NCI-H1436 treated with DMSO at 0.1 percent for 48 hours (cell line): ENCODE measurements at places on chromosomes 2 and 18.

- DNase-seq: no peak
Measured at GRCh38 chr18:12907258-12907925, 23.4 kb upstream of the PTPN2 start.

GRCh38 chr2:44441200-44441599 is 79.5 kb downstream of the CAMKMT start:
- no peak for DNase-seq

- DNase-seq: no peak
Measured at GRCh38 chr2:216217904-216218260, 108.7 kb downstream of the XRCC5 start.

GRCh38 chr18:2207294-2207693 is 364.0 kb downstream of the METTL4 start:
- no peak for DNase-seq

DNA sequence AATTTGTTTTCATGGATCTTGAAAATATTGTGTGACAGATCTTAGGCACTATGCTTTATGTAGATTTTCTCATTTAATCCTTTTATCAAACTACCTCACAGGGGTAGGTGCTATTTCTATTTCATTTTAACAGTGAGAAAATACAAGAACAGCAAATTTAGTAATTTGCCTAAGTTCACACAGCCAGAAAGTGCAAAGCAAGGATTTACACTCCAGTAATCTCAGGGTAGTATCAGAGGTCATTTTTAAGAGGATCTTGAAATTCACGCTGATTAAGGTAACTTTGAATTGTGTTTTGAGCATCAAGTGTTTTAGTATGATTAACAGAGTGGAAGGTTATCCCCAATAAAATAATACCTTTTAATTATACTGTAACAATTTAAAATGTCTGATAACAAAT is 10.1 kb upstream of the KCNJ3 start:
- DNase-seq: no peak

- DNase-seq: no peak
Measured at GRCh38 chr18:22711192-22711685, 221.9 kb upstream of the RBBP8 start.

GRCh38 chr2:239005586-239005985 is 157.7 kb downstream of the TWIST2 start:
- no peak for DNase-seq

DNA sequence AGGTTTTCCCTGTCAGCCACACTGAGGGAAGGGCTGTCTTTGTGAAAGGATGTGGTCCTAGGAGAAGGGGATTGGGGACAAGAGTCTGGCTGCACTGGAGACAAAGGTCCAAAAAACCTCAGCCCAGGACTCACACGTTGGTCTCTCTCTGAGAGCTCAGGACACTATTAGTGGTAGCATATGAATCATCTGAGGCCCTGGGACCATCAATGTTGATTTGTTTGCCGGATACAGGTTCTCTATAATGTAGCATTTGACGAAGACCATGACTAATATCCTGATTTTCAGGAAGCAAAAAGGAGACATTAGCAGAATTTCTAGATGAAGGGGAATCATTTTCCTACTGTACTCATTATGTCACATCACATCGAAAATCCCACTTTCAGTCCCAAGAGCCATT is 22.2 kb upstream of the DNAH6 start:
- DNase-seq: no peak

DNA sequence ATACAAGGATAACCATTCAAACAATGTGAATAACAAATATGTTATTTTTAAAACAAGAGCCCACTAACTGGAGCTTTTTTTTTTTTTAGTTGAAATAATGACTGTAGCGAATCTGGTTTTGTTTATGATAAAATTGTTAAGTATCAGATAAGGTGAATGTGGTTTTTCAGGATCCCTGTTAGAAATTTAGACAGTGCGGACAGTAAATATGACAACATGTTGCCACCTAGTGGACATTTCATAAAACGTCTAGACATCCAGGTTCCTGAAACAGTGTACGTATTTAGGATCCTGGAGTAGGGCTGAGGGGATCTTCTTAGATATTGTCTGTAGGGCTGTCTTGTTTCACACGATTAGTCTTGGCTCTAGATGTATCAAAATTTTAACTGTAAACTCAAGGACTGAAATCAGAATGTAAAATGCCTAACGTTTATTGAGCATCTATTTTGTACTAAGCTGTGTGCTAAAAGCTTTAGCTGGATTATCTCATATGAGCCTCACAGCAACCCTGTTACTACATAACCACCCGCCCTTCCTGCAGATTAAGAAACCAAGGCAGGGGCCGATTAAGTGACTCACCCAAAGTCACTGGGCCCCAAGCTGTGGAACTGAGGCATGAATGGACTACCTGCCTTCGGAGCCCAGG is 23.9 kb upstream of the CCDC68 start:
- no peak for DNase-seq

- no peak for DNase-seq
Measured at GRCh38 chr2:46164529-46165301, 132.5 kb upstream of the EPAS1 start.

GRCh38 chr18:68665628-68666027 is 49.3 kb downstream of the TMX3 start:
- DNase-seq: no peak

DNA sequence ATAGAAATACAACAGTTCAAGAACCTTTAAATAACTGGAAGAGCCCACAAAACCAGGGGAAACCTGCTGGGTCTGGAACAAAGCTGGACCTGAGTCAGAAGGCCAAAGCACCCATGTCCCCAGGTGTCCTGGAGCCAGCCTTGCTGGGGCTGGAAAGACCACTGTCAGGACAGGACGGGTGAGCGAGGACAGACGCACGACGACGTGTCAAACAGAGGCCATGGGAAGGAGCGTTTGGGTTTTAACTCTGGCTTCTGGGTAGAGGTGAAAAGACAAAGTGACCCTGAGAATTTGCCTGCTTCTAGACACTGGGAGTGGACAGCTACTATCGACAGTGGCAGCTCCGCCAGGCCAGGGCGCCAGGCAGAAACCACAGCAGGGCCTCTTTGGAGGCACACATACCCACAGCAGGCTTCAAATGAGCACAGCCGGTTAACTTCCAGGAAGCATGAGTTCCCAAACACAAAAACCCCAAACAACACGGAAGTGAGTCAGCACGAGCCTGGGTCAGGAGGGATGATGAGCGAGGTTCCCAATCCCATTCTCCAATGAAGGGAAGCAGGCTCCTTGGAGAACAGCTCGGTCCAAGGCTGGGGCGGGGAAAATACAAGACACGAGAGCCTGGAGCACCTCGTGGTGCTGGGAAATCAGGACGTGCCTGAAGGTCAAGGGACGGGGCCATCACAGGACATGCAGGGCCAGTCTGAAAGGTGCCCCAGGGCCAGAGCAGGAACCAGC is 208.0 kb downstream of the TWIST2 start:
- no peak for DNase-seq

- DNase-seq: no peak
Measured at GRCh38 chr18:2515908-2516625, 55.2 kb downstream of the METTL4 start.

- DNase-seq: no peak
Measured at GRCh38 chr2:8263901-8264300, 418.0 kb upstream of the ID2 start.

- DNase-seq: no peak
Measured at GRCh38 chr2:215982465-215982875, 30.9 kb downstream of the MREG start.

DNA sequence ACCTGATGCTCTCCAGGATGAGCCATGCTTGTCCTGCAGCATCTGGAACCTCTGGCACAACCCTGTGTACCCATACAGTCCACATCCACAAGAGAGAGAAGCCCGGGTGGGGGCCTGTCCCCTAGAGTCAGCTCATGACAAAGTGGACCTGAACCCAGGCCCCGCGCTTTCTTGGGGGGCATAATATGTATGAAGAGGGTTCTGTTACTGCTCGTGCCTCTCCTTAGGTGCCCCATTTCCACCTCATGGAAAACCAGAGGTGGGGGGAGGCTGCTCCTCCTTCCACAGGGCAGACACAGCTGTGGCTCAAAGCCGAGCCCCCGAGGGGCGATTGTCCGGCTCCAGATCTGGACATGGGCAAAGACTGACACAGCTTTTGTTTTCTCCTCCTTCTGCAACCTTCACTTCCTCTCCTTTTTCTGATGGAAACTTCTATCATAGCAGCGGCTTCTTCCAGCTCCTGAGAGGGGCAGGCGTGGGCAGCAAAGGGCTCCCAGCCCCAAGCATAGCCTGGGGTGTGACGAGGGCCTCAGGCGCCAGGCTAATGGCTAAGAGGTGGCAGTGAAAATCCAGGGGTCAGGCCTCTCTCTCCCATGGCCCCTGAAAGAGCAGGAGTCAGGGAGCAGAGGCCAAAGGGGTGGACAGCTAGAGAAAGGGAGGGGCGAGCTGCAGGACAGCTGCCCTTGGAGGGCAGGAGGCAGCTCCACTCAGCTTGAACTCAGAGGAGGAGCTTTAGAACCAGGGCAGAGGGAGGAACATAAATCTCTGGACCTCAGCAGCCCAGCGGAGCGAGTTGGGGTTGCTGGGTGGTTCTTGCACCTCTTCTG is 155.5 kb downstream of the ZFP36L2 start:
- no peak for DNase-seq

DNA sequence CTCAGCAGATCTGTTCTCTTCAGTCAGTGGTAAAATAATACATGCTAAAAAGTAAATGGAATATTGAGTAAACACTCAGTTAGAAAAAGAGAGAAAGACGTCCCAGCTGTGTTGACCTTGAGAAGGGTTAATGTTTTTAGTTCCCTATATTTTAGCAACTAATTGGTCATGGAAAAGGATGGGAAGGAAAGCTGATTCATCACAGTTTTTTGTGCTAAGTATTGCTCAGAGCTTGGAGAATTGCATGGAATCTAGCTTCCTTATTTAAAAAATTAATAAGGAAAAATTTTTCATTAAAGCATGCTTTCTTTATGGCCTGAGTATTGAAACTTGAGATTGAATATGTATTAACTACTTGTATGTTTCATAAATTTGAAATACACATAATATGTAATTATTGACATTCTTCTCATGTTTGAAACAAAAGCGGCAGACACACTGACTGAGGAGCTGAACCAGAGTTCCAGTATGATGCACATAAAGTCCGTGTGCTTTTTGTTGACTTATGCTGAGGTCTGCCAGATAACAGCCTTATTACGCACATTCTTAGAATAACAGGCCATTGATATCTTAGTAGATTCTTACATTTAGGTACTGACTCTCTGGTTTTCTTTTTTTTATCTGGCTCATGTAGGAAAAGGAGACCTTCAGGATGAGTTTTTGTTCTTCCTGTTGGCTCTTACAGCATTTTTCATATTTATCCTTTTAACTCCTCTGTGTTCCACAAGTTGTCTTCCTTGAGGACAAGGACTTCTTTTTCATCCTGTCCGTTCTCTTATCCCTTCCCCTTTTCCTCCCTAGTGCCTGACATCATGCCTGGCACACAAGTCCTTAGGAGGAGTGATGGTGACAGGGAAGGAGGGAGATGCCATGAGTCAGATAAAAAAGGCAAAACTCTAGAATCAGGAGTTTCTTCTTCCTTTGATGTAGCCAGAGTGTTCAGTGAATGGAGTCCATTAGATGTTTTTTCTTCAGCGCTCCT is 194.1 kb downstream of the PTPRM start:
- DNase-seq: no peak

- no peak for DNase-seq
Measured at GRCh38 chr18:2887470-2887869, 40.7 kb downstream of the EMILIN2 start.

DNA sequence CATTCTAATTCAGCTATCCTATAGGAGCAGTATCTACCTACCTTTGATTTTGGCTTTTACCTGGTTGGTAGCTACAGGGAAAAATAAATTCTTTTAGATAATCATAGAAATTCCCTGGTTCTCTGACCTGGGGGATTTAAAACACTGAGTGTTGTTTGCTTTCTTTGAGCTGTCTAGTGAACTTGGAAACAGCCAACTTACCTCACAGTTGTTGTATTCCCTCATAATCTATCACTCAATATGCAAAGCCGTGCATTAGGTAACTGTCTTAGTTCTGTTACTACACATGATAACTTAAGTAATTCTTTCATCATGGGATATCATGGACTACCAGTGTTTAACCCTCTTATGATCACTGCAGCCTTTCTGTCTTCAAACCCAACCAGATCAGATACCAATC is 127.8 kb downstream of the TTC27 start:
- DNase-seq: no peak

- no peak for DNase-seq
Measured at GRCh38 chr2:3246928-3247714, 130.5 kb downstream of the EIPR1 start.

DNA sequence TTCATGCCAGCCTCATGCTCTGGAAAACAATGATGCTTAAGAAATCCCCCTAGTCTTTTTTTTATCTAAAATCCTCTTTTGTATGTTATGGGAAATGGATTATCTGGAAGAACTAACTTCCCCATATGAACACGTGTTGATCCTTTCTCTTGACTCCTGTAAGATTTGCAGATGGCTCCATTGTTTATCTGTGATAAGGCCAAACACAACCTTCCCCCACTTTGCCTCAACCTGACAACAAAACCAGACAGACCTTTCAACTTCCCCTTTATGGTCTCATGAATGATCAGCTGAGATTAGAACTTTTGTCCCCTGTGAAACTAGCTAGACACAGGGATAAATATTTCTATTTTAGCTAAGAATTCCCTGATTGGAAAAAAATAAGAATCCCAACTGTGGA is 828.0 kb upstream of the CDH2 start:
- DNase-seq: no peak

DNA sequence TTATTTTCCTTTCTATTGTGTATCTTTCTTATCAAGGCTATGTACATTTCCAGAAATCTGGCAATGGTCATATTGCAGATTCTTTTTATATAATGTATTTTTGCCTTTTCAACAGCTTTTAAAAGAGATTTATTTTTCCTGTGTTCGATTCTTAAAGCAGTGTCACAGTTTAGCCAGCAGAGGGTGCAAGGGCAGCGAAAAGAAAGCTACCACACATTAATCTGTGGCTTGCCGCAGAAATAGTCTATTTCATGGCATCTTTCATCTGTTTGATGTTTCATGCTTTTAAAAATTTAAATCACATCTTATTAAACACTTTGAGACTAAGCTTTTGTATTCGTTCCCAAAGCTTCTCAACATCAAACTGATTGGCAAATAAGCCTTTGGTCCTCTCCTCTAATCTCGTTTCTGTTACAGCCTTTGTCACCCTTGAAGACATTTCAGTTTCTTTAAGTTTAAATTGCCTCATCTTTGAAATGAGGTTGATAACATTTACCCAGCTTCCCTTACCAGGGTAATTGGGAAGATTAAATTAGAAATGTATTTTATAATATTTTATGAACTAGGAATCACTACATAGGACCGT is 73.3 kb downstream of the PIK3C3 start:
- no peak for DNase-seq

GRCh38 chr2:233108611-233109490 is 48.7 kb downstream of the INPP5D start:
- no peak for DNase-seq

DNA sequence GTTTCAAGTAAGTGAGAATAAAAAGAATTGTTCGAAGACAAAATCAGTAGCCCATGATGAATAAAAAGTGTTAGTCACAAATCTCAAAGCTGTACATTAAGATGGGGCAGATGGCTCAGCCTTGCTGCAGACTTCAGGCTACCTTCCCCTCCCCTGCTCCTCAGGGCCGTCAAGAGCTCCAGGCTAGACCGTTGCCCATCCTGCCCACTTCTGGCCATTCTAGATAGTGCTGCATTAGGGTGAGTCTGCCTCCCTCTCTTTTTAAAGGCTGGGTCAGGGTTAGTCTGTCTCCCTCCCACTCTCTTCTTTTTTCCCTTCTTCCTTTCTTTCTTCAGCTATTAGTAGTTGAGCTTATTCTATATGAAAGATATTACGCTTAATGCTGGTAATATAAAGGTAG is 86.0 kb downstream of the MAPRE2 start:
- DNase-seq: no peak
